GM04503 (cell line): ENCODE measurements at places on chromosomes 4 and X.

DNA sequence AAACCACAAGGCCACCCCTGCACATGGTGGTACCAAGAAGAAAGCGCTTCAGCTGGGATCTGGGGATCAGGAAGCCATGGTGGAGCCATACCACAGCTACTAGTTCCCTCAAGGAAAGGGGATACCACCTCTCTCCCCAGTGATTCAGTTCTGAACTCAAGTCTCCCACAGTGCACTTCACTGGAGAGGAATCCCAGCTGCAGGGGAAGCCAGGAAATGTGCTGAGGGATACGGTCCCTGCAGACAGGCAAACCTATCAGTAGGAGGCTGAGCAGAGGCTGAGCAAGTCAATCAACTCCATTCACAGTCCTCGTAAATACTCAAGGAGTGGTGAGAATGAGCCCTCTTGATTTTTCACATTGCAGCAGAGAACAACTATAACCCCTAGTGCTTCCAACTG lies 11.0 kb downstream of the TMEM192 start:
- DNase-seq = no peak

DNA sequence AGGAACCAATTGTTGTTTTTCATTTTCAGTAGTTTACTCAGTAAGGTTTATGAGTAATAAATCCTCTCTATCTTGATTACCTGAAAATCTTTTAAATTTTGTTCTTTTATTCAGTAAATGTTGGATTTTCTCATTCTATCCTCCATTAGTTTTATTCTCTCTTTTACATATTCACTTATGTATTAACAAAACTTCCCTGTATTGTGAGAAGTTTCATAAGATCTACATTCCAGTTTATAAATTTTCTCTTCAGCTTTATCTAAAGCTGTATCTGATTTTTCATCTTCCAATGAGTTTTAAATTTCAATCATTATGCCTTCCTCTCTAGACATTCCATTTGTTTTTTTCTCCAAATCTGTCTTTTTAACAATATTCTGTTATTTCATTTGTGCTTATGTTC lies 310.2 kb downstream of the UNC5C start:
- DNase-seq = no peak

GRCh38 chr4:85937507-85937906 lies 422.3 kb downstream of the MAPK10 start:
- DNase-seq = no peak

- DNase-seq = peak; percentile 3
Measured at GRCh38 chr4:186472948-186473347, 82.4 kb downstream of the MTNR1A start.

GRCh38 chrX:115068896-115069295 lies 51.5 kb upstream of the IL13RA2 start:
- DNase-seq = no peak

DNA sequence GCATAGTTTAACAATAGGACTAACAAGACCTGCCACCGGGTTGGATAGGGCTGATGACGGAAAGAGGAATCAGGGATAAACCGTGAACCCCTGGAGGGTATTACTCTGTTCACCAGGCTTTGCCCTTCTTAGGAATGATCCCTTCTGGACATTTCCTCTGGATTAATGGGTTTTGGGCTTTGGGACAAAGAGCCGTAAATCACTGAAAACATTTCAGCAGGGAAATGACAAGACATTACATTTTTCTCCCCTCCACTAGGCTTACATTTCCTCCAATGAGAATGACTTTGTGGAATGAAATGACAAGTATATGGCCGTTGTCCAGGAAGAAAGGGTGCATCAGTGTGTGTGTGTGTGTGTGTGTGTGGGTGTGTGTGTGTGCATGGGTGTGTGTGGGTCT lies 25.9 kb upstream of the RBPJ start:
- no peak for DNase-seq

- DNase-seq = no peak
Measured at GRCh38 chr4:24774452-24774851, 20.9 kb upstream of the SOD3 start.
